Peyer's patch (tissue), 4 donors: ENCODE measurements at places on chromosomes 13 and 19. TPM values are rescaled to one million over a fixed set of nuclear protein-coding genes. Genes with fewer than 3 reads are reported as not detected.
A peak's percentile ranks its signal among the peaks of the same experiment; 100 is the strongest.

DNA sequence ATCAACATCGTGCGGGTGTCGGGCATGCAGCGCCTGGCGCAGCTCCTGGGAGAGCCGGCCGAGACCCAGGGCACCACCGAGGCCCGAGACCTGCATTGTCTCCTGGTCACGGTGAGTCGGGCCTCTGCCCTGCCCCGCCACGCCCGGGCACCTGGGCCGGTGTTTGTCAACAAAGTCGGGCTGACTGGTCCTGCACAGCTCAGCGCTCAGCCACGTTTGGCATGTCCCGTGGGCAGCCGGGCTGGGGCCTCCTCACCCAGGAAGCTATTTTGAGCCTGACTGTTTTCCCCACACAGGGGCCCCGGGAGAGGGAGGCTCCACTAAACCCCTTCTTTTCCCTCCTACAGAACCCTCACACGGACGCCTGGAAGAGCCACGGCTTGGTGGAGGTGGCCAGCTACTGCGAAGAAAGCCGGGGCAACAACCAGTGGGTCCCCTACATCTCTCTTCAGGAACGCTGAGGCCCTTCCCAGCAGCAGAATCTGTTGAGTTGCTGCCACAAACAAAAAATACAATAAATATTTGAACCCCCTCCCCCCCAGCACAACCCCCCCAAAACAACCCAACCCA, 1.3 kb downstream of the GADD45B start:
- H3K27me3 ChIP-seq, result no peaks in the 10 kb centered on the region
- peak; percentile 79 for DNase-seq
- peak overlapping the region; percentile 95 for H3K27ac ChIP-seq
- no peaks in the 10 kb centered on the region for H3K36me3 ChIP-seq

DNA sequence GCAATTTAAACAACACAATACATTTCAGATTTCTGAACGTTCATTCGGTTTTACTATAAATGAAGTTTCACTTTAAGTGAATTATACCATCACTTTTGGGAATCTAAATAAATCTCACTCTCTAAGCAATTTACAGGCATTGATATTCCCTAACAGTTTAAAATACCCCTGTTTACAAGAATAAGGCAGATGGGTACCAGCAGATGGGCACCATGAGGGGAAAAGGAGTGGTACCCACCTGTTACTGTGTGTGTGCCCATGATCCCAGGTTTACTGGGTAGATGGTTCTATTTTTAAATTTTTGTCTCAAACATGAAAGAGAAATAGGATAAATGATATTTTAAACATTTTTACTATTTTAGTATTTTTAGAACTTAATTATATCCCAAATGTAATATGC, 212.9 kb downstream of the PCDH9 start:
- no peaks in the 10 kb centered on the region for H3K27me3 ChIP-seq
- no peaks in the 10 kb centered on the region for H3K36me3 ChIP-seq
- H3K4me1 ChIP-seq, result no peaks in the 10 kb centered on the region
- H3K4me3 ChIP-seq, result no peak overlapping the region
- no peak overlapping the region for H3K27ac ChIP-seq
- DNase-seq, result no peak

GRCh38 chr13:88806438-88806837, 1135.3 kb downstream of the SLITRK5 start:
- no peaks in the 10 kb centered on the region for H3K27me3 ChIP-seq
- H3K36me3 ChIP-seq, result no peaks in the 10 kb centered on the region
- no peaks in the 10 kb centered on the region for H3K4me1 ChIP-seq

DNA sequence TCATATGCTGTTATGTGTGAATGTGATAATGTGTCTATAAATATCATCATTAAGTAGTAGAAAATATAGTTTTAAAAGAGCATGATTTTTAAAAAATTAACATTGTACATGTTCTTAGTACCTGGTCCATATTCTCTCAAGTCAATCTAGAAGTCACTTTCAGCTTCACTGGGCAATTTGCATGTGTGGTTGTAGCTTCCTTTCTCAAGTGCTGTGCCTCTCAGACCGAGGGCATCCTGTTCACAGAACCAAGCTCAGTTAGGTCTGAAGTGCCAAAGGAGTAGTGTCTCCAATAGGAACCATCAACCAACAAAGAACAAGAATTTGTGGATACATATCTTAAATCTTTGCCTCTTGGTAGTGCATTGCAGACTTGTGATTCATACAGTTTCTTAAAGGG, 541.8 kb upstream of the SLC10A2 start:
- H3K4me3 ChIP-seq, result no peak overlapping the region
- no peak overlapping the region for H3K27ac ChIP-seq
- no peaks in the 10 kb centered on the region for H3K27me3 ChIP-seq
- no peaks in the 10 kb centered on the region for H3K36me3 ChIP-seq
- no peak for DNase-seq
- no peaks in the 10 kb centered on the region for H3K4me1 ChIP-seq

GRCh38 chr13:45817833-45818232, 33.7 kb downstream of the SIAH3 start:
- no peak overlapping the region for H3K4me3 ChIP-seq
- no peaks in the 10 kb centered on the region for H3K36me3 ChIP-seq
- DNase-seq, result no peak
- H3K27me3 ChIP-seq, result no peaks in the 10 kb centered on the region
- no peak overlapping the region for H3K27ac ChIP-seq

GRCh38 chr13:98509271-98510155, 67.4 kb downstream of the STK24 start:
- DNase-seq, result peak; percentile 73
- H3K4me1 ChIP-seq, result peaks cover 7% of the 10 kb centered on the region
- peak overlapping the region; percentile 76 for H3K27ac ChIP-seq
- no peaks in the 10 kb centered on the region for H3K36me3 ChIP-seq
- no peaks in the 10 kb centered on the region for H3K27me3 ChIP-seq

DNA sequence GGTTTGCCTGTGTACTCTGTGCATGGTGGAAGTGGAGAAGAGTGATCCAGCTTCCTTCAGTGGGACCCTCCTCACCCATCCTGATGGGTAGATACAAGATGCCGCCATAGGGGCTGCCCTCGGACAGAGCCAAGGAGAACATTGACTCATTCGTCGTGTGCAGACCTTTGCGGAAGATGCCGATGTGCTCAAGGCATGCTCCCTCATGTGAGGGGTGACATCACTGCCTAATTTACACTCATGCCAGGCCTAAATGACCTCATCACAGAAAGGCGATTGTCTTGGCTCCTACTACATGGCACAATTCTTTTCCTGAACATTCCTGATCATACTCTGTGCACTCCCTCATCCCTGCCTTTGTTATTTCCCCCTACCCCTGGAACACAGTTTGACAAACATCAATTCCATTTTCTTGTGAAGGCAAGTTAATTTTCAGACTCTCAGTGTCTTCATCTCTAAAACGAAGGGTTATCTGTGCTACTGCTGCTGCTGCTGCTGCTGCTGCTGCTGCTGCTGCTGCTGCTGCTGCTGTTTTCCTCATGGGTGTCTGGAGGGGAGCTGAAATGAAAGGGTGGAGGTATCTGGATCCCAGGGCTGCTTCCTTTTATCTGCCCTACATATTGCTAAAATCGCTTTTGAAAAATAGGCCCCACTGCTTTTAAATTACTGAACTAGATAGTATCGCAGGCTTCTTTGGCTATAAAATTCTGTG, 146.5 kb upstream of the ARGLU1 start:
- no peak for DNase-seq
- no peaks in the 10 kb centered on the region for H3K36me3 ChIP-seq
- no peak overlapping the region for H3K27ac ChIP-seq
- no peaks in the 10 kb centered on the region for H3K4me1 ChIP-seq

- H3K4me3 ChIP-seq, result no peak overlapping the region
- H3K27me3 ChIP-seq, result no peaks in the 10 kb centered on the region
- no peaks in the 10 kb centered on the region for H3K36me3 ChIP-seq
- H3K4me1 ChIP-seq, result no peaks in the 10 kb centered on the region
- H3K27ac ChIP-seq, result no peak overlapping the region
These were observed 20.3 kb downstream of the CHST8 start for GRCh38 chr19:33641956-33642498.

GRCh38 chr19:48603850-48604249, 2.7 kb upstream of the SPACA4 start:
- H3K36me3 ChIP-seq, result peaks cover 5% of the 10 kb centered on the region
- H3K4me1 ChIP-seq, result no peaks in the 10 kb centered on the region
- H3K27ac ChIP-seq, result no peak overlapping the region
- DNase-seq, result no peak
- H3K4me3 ChIP-seq, result no peak overlapping the region

DNA sequence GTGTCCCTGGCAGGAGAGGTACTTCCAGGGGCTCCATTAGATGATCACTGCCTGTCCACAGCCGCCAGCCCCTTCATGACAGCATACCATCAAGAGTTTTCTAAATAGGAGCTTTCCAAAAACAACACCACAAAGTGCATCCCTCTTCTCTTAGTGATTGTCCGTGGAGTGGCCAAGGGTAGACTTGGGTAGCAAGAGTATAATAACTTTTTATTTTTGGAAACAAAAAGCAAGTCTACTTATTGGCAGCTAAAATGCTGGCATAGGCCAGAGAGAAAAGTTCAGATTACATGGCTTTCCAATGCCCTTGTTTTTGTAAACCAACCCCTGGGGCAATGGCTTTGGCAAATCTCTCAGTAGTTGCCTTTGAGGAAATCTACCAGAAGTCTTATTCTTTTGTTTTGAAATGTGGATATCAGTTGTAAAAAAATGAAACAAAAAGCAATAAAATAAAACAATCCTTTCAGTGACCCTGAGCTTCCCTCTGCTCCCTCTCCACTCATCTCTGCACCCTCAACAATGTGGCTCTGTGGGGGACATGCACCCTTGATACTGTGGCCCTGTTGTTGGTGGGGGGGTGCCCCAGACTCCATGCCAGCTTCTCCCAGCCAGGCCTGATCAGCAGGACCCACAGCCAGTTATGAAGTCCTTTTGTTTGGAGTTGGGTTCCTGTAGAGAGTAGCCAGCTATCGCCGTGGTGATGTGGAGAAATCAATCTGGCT, 294.1 kb downstream of the DLEU7 start:
- H3K27ac ChIP-seq, result no peak overlapping the region
- no peaks in the 10 kb centered on the region for H3K36me3 ChIP-seq
- no peaks in the 10 kb centered on the region for H3K4me1 ChIP-seq
- no peak for DNase-seq
- no peak overlapping the region for H3K4me3 ChIP-seq
- H3K27me3 ChIP-seq, result no peaks in the 10 kb centered on the region

GRCh38 chr13:46097015-46097414, 7.8 kb downstream of the CPB2 start:
- H3K36me3 ChIP-seq, result no peaks in the 10 kb centered on the region
- no peaks in the 10 kb centered on the region for H3K27me3 ChIP-seq
- H3K4me1 ChIP-seq, result no peaks in the 10 kb centered on the region
- no peak for DNase-seq

DNA sequence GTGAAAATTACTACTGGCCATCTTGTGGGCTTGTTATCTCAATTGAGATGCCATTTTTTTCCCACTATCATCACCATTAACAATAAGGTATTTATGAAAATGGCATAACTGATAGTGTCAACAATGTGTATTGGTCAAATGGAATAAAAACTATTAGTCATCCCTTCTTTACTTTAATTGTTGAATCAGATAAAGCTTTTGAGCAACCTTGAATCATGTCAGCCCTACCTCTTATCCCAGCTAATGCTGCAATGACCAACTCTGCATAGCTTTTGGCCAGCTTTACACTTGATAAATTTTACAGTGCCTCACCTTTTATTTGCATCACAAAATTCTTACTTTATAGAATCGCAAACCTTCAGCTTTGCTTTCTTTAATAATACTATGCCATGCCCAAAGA, 784.0 kb upstream of the PRR20A start:
- H3K27me3 ChIP-seq, result no peaks in the 10 kb centered on the region
- DNase-seq, result no peak
- H3K36me3 ChIP-seq, result no peaks in the 10 kb centered on the region
- H3K4me1 ChIP-seq, result no peaks in the 10 kb centered on the region
- no peak overlapping the region for H3K27ac ChIP-seq

DNA sequence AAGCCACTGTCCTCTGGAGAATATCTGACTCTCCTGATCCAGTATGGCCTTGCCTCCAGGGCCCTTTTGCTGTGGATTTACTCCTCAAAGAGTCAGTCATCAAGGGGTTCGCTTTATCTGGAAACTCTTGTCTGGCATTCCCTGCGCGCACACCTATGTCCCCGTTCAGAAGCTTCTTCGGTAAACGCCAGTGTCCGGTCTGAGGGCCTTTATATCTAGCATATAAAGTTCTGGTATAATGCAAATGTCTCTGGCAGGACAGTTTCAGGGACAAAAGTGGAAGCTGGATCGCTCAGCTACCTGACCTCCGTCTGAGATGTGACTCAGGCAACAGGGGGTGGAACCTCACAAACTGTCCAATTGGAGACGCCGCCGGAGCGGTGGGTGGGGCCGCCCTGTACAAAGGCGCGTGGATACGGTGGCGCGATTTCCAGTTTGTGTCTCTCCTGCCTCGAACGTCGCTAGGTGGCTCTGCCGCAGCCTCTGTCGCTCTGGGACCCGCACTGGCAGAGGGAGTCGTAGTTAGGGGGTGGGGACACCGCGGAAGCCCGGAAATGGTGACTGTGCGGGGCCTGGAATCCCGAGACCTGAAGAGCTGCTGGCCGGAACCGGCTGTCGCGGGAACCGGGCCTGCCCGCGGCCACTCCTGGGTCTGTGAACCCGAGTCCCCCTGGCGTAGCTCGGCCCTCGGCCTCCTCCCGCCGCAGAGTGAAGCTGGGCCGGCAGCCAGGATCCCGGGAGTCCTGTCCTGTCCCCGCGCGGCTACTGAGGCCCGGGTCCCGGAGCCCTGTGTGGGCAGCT, 10.6 kb upstream of the ZNF709 start:
- peak; percentile 96 for DNase-seq
- no peaks in the 10 kb centered on the region for H3K27me3 ChIP-seq
- peak overlapping the region; percentile 85 for H3K27ac ChIP-seq
- H3K4me3 ChIP-seq, result peak overlapping the region; percentile 74
- H3K4me1 ChIP-seq, result peaks cover 2% of the 10 kb centered on the region

DNA sequence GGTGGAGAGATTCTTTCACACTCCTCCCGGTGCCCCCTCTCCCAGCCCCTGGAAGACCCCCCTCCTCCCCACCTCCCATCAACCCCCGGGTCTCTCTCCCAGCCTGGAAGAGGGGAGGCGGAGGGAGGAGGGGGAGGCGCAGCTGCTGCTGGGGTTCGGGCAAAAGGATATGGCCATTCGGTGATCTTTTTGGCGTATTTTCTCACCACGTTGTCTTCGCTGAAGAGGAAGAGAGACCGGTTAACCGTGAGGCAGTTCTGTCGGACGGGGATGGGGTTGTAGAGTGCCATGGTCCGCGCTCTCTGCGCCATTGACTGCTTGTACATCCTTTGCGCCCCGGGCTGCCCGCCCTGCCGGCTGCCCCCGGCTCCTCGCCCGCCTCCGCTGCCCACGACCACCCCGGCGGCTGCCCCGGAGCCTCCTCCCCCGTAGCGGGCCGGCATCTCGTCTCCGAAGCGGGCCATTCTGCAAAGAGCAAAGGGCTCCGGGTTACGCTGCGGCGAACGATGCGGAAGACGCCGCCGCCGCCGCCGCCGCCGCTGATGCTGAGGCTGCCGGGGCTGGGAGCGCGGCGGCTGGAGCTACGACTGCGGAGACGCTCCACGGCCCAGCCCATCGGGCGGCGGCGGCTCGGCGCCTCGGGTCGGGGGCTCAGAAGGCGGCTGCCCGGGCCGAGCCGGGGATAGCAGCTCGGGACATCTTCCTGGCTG, 363 bp downstream of the CACNA1A start:
- H3K4me3 ChIP-seq, result no peak overlapping the region
- no peaks in the 10 kb centered on the region for H3K36me3 ChIP-seq
- no peak for DNase-seq
- H3K27ac ChIP-seq, result no peak overlapping the region
- H3K4me1 ChIP-seq, result no peaks in the 10 kb centered on the region
- peaks cover 15% of the 10 kb centered on the region for H3K27me3 ChIP-seq

GRCh38 chr13:98517576-98518310, 59.2 kb downstream of the STK24 start:
- H3K36me3 ChIP-seq, result no peaks in the 10 kb centered on the region
- H3K27me3 ChIP-seq, result no peaks in the 10 kb centered on the region
- peaks cover 4% of the 10 kb centered on the region for H3K4me1 ChIP-seq
- no peak overlapping the region for H3K4me3 ChIP-seq

Gene TNNT1
- not detected for total RNA-seq

Gene RGL3
- 7.0 TPM for total RNA-seq

Gene ZNF615
- total RNA-seq, result 6.5 TPM

Gene LRRC4B
- total RNA-seq, result 2.0 TPM

Gene PSG2
- not detected for total RNA-seq

Gene THSD1
- 2.1 TPM for total RNA-seq
